ENCODE measurements at places on chromosomes 2 and 18.

GRCh38 chr2:165863810-165864261 lies 69.8 kb upstream of the GALNT3 start:
- no peaks in the 10 kb centered on the region for H3K36me3 ChIP-seq
- H3K27ac ChIP-seq, result no peak overlapping the region
- no peak for DNase-seq
- H3K4me1 ChIP-seq, result no peaks in the 10 kb centered on the region
- H3K27me3 ChIP-seq, result no peaks in the 10 kb centered on the region

- no peak overlapping the region for H3K4me3 ChIP-seq
- H3K36me3 ChIP-seq, result no peaks in the 10 kb centered on the region
- H3K4me1 ChIP-seq, result no peaks in the 10 kb centered on the region
- no peak overlapping the region for H3K27ac ChIP-seq
Observed at GRCh38 chr2:228938629-228939028, 332.5 kb downstream of the PID1 start.

DNA sequence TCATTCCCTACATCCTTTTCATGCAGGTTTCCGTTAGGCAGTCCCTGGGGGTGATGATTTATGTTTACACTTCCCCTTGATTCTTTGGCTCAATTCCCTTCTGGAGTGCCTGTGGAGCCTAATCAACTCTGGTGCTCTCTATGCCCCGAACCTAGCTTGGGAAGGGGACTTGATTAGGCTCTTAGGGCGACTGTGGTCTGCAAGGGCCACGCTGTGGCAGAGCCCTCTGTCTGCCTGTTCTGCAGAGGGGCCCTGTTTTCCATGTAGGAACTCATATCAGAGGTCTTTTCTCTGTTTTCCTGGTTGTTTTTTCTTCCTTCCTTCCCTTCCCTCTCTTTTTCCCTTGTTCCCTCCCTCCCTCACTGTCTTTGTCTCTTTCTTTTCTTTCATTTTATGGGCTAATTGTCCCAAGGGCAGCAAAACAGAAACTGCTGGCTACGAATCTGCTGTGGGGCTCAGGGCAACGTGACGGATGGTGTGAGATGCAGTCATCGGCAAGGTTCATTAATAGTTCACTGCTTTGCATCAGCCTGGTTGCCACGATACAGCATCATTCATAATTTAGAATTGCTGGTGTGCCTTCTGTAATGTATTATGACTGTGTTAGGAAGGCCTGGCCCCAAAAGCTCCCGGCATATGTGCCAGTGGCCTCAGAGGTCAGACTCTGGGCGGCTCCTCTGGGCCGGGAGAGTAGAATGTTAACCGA lies 134.5 kb downstream of the NAPG start:
- H3K27ac ChIP-seq, result no peak overlapping the region
- H3K4me1 ChIP-seq, result no peaks in the 10 kb centered on the region
- H3K27me3 ChIP-seq, result no peaks in the 10 kb centered on the region
- H3K36me3 ChIP-seq, result no peaks in the 10 kb centered on the region

GRCh38 chr2:128774320-128775216 lies 455.9 kb upstream of the HS6ST1 start:
- H3K4me3 ChIP-seq, result no peak overlapping the region
- DNase-seq, result no peak
- H3K4me1 ChIP-seq, result no peaks in the 10 kb centered on the region
- no peak overlapping the region for H3K27ac ChIP-seq
